ENCODE measurements at places on chromosomes 12 and 14. TPM values are rescaled to one million over a fixed set of nuclear protein-coding genes. Genes with fewer than 3 reads are reported as not detected.

- peak; percentile 45 for DNase-seq
These were observed 2.9 kb upstream of the CMAS start for GRCh38 chr12:22042976-22043669.

DNA sequence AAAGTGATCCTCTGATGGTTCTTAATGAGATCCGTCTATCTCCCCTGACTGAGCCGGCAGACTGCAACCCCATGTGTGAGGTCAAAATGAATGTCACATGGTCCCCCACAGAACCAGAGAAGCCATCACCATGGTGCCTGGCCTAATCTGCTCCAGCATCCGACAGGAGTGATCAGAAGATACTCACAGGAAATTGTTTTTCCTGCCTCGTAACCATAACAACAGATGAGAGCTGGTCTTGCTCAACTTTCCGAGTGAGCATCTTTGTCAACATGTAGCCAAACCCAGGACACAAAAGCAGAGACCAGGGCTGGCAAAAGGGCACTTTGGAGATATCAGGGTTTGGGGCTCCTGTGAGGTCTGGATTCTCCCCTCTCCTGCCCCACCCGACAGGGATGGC, 72.1 kb upstream of the C14orf180 start:
- DNase-seq: no peak

- no peak for DNase-seq
These were observed 1.1 kb downstream of the INHBE start for GRCh38 chr12:57456145-57456700.

GRCh38 chr14:79021766-79022165, 851.6 kb downstream of the NRXN3 start:
- no peak for DNase-seq

DNA sequence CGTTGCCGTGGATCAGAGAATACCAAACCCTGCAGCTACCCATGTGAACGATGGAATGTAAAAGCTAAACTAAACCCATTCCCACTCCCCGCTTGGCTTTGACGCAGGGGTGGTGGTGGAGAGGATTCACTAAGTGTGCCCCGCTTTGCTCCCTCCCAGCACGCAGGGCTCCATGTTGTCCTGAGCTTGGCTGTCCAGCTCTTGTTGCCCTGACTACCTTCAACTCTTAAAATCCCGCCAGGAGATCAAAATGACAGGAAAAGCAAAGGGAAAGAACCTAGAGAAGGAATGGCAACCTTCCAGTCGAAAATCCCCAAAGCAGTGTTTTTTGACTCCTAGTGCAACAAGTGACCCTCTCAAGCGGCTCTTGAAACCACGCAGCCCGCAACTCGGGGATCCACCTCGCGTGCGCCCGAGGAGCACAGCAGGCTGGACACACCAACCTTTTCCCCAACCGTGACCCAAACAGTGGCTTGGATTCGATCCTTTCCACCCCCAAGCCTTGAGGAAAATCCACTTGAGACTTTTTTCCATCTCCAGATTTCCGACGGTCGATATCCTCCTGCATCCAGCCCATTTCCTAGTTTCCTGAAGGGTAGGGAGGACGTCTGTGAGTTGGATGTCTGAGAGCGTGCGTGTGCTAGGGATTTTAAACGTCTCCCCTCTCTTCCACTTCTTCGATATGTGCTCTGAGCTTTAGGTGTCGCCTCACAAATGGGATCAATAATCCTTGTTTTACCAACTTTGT, 1.4 kb downstream of the SYT10 start:
- no peak for DNase-seq

DNA sequence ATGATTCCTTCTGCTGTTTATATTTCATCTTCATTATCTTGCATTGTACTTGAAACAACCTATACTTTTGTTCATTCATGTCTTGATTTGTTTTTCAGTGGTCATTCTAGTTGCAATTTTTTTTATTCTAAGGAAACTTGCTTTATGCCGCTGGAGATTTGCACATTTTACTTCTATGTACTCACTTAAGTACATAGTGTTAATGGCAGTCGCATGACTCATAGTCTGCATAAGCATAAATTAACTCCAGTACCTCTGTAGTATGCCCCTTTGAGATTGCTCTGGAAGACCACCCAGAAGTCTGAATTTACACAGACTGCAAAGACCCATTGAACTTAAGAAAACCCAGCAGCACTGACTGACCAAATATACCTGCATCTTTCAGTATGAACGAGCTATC, 77.0 kb downstream of the MSRB3 start:
- DNase-seq: peak; percentile 68

DNA sequence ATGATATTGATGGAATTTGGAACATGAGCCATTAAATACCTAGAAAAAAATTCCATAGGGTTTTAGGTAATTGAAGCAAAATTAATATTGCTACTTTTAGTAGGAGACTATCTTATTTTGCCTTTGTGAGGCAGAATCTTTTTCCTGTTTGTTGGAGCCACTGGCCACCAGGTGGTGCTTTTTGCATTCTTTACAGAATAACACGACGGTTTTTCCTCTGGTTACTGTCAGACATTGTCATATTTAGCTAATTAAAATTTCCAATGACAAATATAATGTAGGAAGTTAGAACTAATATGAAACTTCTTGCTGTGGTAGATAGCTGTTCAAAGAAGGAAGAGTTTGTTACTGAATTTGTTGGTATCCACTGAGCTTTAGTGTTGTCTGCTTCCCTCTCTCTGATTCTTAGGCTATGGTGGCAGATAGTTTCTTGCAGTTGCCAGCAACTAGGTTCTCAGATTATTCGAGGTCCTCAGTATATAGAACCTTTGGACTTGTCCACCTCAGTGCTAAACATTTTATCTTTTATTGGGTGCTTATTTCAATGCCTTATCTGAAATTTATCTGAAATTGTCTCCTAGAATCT, 25.7 kb downstream of the RAB21 start:
- no peak for DNase-seq

- no peak for DNase-seq
These were observed 191.3 kb downstream of the BTG1 start for GRCh38 chr12:91954326-91954725.

GRCh38 chr12:64669270-64669842, 59.1 kb downstream of the RASSF3 start:
- no peak for DNase-seq

Gene ZNF664
- total RNA-seq: 67.3 TPM

Gene CMA1
- total RNA-seq: not detected

Gene BMAL2
- total RNA-seq: 12.1 TPM
